ENCODE measurements at places on chromosomes 16 and 17. TPM values are rescaled to one million over a fixed set of nuclear protein-coding genes. Genes with fewer than 3 reads are reported as not detected.

Gene EVPLL
- 0.46 TPM for total RNA-seq

GRCh38 chr17:5536866-5537650, 47.3 kb downstream of the NLRP1 start:
- H3K27me3 ChIP-seq: no peaks in the 10 kb centered on the region
- H3K27ac ChIP-seq: no peak overlapping the region
- H3K4me1 ChIP-seq: no peaks in the 10 kb centered on the region
- no peak for DNase-seq

DNA sequence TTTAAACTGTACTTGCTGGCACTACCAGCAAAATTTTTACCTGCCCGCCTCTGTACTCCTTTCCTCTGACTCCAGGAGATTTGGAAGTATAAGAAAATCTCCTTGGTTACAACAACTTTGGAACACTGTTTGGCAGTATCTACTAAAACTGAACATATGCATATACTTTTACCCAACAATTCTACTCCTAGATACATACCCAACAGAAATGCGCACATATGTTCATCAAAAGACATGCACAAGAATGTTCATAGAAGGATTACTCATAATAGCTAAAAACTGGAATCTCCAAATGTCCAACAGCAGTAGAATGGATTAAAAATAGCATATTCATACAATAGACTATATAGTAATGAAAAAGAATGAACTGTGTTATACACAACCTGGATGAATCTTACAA, 21.7 kb upstream of the MED13 start:
- no peaks in the 10 kb centered on the region for H3K4me1 ChIP-seq
- no peak for DNase-seq
- H3K27ac ChIP-seq: no peak overlapping the region
- H3K4me3 ChIP-seq: no peak overlapping the region

GRCh38 chr17:79036181-79036580, 12.2 kb downstream of the C1QTNF1 start:
- no peak overlapping the region for H3K27ac ChIP-seq
- DNase-seq: no peak
- H3K36me3 ChIP-seq: no peaks in the 10 kb centered on the region
- H3K4me1 ChIP-seq: no peaks in the 10 kb centered on the region

Data from right lobe of liver (tissue), 6 donors.